ENCODE measurements at places on chromosomes 7 and 10.

- DNase-seq, result no peak
Observed at GRCh38 chr7:2782565-2782964, 61.5 kb downstream of the GNA12 start.

DNA sequence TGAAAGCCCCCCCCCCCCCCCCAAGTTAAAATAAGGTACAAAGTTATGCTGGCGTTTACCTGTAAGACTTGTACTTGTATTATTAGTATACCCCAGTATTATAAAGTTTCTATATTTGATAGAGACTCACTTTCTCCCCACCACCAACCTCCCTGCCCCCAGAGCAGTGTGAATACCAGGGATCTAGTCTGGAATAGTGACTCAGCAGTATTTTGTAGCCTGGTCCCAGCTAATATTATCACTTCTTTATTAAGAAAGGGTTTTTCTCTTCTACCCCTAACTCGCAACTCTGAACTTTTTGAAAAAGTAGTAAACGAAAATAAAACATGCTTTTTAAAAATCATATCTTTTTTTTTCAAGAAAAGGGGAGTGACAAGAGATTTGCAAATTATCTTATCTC is 26.7 kb downstream of the GLI3 start:
- no peak for DNase-seq

GRCh38 chr10:79059859-79060379 is 8.8 kb upstream of the ZMIZ1 start:
- no peak for DNase-seq

DNA sequence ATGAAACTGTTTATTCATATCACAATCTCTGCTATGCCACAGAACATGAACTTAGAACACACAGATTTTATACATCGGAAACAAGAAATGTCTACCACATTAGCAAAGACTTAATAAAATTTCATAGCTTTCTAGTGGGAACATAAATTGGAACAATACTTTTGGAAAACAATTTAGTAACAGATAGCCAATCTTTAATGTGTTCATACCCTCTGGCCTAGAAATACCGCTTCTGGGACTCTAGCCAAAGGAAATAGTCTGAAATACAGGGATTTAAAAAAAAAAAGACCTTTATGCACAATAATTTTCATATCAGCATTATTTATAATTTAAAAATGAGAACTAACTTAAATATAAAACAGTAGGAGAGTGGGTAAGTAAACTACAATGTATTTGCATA is 168.5 kb downstream of the PLXNA4 start:
- no peak for DNase-seq

GRCh38 chr10:108597657-108598319 is 1325.5 kb downstream of the XPNPEP1 start:
- DNase-seq, result no peak

GRCh38 chr7:115224922-115225321 is 303.0 kb downstream of the MDFIC start:
- DNase-seq, result no peak

DNA sequence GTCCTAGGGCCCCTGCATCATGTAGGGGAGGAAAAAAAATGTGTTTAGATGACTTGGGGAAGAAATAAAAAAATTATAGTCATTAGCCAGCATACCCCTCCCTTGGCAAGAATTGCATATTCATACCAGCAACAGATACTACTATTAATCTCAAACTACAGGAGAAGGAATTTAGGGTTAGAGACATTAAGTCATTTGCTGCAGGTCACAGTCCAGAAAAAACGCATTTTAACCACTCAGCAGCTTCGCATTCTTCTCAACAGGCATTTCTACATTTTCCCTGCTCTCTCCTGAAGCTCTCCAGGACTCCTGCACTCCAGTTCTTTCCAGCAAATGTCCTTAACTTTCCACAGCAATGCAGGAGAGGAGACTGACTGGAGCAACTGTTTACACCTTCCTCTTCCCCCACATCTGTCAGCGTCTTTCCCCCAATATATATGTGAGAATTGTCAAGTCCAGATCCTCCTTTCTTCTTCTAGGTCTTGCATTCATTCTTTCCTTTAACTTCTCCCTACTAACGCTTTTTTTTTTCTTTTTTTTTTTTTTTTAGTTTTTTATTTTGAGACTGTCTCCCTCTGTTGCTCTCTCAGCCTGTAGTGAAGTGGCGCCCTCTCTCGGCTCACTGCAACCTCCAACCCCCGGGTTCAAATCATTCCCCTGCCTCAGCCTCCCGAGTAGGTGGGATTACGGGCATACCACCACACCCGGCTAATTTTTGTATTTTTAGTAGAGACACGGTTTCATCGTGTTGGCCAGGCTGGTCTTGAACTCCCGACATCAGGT is 35.6 kb downstream of the PRPS1L1 start:
- DNase-seq, result no peak

DNA sequence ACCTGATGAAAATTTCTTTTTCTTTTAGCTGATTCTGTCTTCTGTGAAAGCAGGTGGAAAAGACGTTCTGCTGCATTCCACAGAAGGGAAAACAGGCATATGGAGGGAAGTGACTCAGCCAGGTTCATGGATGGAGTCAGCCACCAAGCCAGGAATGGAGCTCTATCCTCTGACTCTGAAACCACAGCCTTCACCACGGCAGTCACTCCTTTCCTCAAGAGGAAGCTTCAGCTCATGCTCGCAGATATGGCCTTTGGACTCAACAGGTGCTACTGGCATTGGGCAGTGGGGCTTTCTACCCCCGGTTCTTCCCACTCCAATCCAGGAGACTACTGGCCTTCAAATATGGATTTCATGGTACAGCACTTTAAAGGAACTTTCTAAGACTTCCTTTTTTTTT is 11.5 kb upstream of the PLAU start:
- no peak for DNase-seq

GRCh38 chr7:112358513-112358912 is 91.7 kb upstream of the IFRD1 start:
- DNase-seq, result no peak

- no peak for DNase-seq
Observed at GRCh38 chr7:139799586-139799985, 21.8 kb upstream of the HIPK2 start.

- no peak for DNase-seq
Observed at GRCh38 chr7:19508124-19508523, 200.7 kb downstream of the POLR1F start.

- DNase-seq, result no peak
Observed at GRCh38 chr7:107768263-107768662, 24.3 kb downstream of the CBLL1 start.

GRCh38 chr7:25906003-25906402 is 246.0 kb upstream of the NFE2L3 start:
- DNase-seq, result no peak

DNA sequence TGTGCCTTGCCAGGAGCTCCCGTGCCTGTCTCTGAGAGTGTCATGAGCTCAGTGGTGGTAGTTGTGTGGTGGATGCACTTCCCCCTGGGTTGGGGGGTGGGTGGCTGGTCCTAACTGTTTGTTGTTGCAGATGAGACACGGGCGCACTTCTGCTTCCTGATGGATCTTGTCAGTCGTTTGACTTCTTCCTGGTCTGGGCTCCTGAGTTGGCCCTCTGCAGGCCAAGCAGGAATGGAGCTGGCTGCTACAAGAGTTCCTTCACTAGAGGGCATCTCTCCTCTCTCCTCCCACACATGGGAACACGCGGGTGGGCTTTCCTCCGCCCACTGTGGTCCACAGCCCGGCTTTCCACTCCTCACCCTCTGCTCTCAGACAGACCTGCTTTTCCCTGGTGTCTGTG is 82.0 kb downstream of the BMS1 start:
- DNase-seq, result no peak

- DNase-seq, result no peak
Observed at GRCh38 chr7:44374007-44374763, 48.8 kb upstream of the CAMK2B start.

GRCh38 chr7:99824091-99824490 is 3.7 kb upstream of the CYP3A43 start:
- DNase-seq, result no peak

DNA sequence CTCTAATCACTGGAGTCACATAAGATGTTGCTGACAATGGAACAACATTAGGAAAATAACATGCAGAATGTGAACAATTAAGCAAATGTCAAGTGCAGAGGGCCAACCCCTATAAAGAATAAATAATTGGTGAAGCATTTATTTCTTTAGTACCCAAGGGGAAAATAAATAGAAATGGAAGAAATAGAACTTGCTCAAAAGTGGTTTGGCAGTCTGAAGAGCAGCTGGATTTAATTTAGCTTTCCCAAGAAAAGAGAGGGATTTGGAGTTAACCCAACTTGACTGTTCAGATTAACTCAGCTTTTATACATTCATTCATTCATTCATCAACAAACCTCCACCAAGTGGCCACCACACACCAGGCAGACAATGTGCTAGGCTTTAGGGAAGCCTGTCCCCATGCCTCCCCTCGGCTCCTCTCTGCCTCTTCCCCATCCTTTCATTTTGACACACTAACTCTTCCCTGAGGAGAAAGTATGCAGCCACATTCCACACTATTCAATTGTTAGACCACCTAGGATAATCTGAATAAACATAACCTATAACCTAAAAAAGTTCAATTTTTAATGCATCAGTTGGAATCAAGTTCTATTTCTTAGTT is 295.5 kb downstream of the AHR start:
- DNase-seq, result no peak

DNA sequence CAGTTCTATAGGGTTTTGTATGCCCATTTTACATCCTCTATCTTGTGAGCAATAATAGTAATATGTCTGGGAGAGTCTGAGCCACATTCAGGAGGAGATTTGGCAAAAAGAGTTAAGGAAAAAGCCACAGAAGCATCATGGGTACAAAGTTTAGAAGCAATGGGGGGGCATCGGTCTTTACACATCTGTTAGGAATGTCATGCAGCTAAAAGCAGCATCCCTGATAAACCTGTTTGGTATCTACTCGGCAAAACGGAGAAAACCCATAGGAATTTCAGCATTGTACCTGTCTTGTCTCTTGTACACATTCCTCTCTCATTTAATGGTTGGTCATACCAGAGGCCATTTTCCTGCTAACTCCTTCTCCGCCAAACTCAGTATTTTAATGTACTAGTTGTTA is 12.5 kb upstream of the HERPUD2 start:
- no peak for DNase-seq

- DNase-seq, result no peak
Observed at GRCh38 chr10:14377591-14378175, 47.0 kb upstream of the FRMD4A start.

DNA sequence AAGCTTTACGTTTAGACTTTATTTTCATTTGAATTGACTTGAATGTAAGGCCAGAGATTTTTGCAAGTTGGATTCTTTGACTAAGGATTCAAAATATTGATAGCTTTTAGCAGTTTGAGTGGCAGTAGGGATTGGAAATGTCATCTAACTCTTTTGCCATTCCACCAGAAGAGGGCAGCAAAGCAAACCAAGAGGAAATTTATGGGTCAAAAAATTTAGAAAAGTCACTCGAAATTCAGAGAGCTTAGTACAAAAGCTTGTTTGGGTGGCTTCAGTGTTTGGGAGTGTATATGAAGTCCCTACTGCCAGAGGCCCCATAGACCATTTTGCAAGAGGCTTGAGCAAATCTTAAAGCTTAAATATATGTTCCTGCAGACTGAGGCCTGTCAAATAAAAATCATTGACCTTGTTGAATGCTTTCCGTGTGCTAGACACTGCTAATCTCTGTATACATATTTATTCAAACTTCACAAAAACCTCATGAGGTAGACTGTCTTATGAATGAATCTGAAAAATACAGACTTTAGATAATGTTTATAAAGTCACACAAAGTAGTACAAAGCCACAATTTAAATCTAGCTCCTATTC is 44.6 kb upstream of the RSBN1L start:
- DNase-seq, result peak; percentile 8

DNA sequence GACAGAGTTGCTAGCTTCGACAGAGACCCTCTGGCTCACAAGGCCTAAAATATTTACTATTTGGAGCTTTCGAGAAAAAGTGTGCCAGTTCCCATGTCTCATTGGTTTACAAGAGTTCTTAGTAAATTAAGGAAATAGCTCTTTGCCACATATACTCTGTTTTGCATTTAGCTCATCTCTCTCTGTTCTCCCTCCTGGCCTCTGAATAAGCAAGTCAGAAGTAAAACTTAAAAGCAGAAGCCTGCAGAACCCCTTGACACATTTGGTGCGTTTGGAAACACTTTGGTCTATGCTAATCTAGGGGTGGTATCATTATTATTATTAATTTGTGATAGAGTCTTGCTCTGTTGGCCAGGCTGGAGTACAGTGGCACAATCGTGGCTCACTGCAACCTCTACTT is 6.4 kb downstream of the CARD11 start:
- no peak for DNase-seq

- no peak for DNase-seq
Observed at GRCh38 chr10:112221545-112221944, 38.0 kb upstream of the GPAM start.

GRCh38 chr10:13775786-13776775 is 189.3 kb downstream of the PRPF18 start:
- DNase-seq, result no peak

GRCh38 chr7:30970074-30970473 is 6.3 kb downstream of the GHRHR start:
- DNase-seq, result no peak

DNA sequence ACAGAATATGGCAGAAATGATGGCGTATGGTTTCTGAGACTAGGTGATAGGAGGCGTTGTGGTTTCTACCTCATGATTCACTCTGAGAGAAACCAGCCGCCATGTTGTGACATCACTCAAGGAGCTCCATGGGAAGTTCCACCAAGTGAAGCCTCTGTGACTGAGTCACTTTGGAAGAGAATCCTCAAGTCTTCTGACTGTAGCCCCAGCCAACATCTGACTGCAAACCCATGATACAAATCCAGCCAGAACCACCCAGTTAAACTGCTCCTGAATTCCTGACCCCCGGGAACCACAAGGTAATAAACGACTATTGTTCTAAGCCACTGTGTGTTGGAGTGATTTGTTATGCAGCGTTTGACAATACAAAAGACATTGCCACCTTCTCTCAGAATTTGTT is 91.1 kb upstream of the CARD11 start:
- DNase-seq, result no peak

DNA sequence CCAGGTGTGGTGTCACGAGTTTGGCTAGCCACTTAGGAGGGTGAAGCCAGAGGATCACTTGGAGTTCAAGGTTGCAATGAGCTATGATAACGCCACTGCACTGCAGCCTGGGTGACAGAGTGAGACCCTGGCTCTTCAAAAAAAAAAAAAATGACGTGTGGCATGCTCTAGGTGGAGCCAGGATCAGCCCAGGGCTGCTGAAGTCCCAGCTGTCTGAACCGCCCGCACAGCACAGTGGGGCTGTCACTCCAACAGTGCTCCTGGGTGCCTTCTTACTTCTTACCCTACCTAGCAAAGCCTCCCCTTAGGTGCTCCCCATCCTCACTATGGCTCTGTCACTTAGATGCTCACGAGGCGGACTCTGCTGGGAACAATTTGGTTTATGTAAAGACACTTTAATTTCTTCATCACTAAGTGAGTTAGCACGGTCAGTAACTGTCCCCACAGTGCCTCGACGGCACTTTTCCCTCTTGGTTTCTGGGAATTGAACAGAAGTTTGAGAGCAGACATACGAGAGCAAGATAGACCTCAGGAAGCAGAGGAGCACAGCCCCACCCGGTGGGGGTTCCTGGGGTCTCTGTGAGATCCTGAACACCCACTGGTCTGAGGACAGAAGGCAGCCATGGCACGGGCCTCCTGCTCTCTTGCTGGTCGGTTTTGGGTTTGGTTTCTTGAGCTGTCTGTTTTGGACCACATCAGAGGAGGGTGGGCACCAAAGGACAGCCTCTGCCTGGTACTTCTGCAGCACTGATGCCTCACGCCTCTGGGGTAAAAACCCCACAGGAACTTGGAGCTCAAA is 66.2 kb upstream of the BTBD16 start:
- DNase-seq, result no peak

- DNase-seq, result no peak
Observed at GRCh38 chr7:43169076-43169475, 56.6 kb downstream of the HECW1 start.
